Fibroblast of skin of right quadriceps (primary cell): ENCODE measurements at places on chromosomes 1 and 21.
A peak's percentile ranks its signal among the peaks of the same experiment; 100 is the strongest.

DNA sequence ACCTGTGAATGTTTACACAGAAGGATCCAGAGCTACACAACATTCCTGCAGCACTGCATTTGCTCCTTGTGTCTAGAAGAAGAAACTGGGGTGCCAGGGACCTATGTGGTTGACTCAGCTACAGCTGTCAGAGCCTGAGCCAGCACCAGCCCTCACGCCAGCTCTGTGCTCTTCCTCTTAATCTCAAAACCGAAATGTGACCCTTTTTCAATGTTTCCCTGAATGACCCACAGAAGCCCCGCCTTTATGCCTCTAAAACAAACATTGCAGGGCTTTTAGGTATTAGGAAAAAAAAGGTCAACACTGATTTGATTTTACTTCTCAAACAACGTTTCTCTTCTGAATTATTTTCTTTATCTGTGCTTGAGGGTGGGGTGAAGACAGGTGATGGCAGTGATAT lies 260.5 kb downstream of the DYRK1A start:
- DNase-seq = no peak

- DNase-seq = no peak
Measured at GRCh38 chr1:232648316-232648715, 18.4 kb upstream of the SIPA1L2 start.

GRCh38 chr1:94024104-94024792 lies 96.7 kb downstream of the ABCA4 start:
- DNase-seq = no peak

DNA sequence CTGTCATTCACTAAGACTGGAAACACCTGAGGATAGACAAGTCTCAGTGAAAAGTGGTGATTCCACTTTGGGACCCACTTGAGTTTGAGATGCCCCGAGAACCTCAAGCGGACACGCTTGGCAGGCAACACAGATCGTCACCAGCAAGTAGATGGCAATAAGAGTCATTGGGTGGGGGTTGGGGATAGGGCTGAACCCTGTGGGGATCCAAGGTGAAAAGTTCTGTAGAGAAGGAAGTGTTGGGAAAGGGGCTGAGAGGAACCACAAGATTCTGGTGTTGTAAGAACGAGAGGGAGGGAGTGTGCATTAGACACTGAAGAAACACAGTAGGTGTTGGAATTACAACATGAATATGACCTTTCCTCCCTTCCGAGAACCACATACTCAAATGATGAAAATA lies 45.4 kb upstream of the TDRD10 start:
- DNase-seq = no peak

DNA sequence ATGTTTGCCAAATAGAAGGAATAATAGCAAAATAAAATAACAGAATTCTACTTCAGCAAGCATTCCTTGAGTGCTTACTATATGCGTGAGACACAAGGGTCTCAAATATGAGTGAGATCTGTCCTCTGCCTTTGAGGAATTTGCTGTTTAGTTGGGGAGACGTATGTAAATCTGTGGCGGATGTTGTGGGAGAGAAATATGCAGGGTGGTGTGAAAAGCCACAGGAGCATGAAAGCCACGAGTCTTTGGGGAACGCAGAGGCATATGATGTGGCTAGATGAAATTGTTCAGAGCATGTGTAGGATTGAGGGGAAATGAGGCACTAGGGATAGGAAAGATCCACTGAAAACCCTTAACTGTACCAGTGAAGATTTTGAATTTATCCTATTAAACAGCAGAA lies 244.4 kb downstream of the PBX1 start:
- DNase-seq = peak; percentile 88

GRCh38 chr1:185500001-185500626 lies 183.1 kb upstream of the IVNS1ABP start:
- peak; percentile 92 for DNase-seq

DNA sequence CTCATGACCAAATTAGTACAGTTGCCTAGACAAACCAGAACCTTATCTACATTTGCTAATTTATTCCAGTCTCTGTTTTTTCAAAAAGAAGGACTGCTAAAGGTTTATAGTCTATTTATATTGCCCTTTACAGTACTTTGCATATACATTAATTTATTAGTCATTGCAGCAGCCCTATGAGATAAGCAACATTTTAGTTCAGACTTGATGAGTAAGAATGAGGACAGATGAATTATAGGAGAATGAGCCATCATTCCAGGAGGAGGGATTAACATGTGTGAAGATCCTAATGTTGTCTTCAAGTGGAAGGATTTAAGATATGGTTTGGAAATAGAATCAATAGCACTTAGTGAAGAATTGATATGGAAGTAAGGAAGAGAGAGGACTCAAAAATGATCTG lies 152.4 kb downstream of the KCTD3 start:
- DNase-seq = peak; percentile 84

DNA sequence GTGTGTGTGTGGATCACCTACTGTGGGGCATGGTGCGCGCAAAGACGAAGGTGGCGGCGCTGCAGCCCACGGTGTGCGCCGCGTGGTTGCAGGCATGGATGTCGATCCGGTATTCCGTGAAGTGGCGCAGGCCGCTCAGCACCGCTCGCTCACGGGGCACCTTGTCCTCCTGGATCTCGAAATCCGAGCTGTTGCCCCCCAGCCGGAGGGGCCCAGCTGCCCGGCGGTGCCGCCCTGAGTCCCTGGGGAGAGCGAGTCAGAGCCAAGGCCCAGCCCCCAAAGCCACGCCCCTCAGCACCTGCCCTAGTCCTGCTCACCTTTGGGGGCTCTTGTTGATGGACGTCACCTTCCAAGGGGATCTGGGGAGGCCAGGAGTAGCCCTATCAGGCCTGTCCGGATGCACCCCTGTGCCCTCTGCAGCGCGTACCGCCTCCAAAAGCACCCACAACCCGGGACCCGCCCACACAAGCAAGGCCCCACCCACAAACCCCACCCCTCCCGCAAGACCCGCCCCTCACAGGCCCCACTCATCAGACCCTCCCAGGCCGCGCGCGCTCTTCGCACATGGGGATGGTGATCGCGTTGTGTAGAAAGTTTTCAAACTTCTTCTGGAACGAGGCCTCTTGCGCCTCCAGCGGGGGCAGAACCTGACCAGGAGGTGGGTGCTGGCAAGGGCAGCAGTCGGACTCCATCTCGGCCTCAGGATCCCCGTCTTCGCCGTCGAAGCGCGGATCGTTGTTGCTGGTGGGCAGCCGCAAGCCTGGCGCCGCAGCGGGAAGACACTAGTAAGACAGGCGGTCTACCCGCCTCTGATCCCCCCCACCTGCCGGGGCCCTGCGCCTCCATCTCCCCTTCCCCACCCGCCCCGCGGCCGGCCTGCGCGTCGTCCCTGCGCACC lies 13.6 kb downstream of the INSRR start:
- no peak for DNase-seq

- DNase-seq = no peak
Measured at GRCh38 chr1:5945445-5945844, 46.8 kb downstream of the NPHP4 start.

DNA sequence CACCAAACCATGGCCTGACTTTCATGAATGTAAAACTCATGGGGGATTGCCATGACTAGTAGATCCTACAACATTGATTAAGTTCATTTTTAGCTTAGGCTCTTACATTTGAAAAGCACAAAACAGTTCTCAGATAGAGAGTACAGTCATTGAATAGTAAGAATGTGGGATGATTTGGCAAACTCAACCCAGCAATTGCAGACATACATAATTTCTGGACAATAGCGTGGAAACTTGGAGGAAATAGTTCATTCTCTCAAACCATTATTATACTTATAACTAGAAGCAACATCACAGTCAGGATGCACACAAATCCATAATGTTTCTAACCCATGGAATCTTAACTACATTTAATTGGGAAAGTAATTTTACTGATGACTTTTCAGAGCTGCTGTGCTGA lies 598.2 kb downstream of the LMO4 start:
- no peak for DNase-seq

- DNase-seq = peak; percentile 87
Measured at GRCh38 chr21:32143241-32143939, 135.5 kb downstream of the MIS18A start.

DNA sequence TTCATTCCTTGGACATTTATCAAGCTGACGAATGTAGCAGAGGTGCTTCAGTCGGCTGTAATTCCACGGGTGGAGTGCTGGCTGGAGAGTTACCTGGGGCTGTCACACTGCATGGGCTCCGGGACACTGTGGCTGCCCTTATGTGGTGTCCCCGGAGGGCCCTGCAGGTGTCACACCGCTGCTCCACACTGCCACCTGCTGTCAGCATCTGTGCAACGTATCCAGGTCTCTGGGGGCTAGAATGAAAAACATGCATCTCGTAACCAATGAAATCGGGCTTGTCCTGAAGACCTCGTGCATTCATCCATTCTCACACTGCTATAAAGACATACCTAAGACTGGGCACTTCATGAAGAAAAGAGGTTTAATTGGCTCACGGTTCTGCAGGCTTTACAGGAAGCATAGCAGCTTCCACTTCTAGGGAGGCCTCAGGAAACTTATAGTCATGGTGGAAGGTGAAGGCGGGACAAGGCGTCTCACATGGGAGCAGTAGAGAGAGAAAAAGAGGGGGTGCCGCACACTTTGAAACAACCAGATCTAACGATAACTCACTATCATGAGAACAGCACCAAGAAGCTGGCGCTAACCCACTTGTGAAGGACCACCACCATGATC lies 46.7 kb upstream of the PCBP3 start:
- DNase-seq = peak; percentile 28

GRCh38 chr1:164834641-164835040 lies 275.7 kb downstream of the PBX1 start:
- peak; percentile 22 for DNase-seq

GRCh38 chr1:17243274-17243673 lies 5.6 kb upstream of the PADI3 start:
- no peak for DNase-seq

DNA sequence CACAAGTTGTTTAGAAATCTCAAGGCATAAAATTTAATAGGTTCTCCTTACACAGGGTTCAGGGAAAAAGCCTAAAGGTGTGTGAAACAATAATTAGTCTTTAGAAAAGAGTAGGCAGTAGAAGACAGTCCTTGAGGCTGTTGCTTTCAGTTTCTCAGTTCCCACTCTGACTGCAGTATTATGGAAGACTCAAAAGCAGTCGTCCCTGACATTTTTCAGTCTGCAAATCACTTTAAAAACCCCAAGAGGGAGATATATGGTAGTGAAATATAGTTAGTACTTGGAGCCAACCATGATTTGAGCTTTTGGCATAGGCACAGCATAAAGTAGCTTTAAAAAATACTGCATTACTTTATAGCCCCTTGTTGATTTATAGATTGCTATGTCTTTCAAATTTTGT lies 299.7 kb downstream of the OLFM3 start:
- DNase-seq = no peak
